ENCODE measurements at places on chromosomes 11 and 22.

- DNase-seq = no peak
Observed at GRCh38 chr22:45521178-45521577, 18.5 kb downstream of the FBLN1 start.

DNA sequence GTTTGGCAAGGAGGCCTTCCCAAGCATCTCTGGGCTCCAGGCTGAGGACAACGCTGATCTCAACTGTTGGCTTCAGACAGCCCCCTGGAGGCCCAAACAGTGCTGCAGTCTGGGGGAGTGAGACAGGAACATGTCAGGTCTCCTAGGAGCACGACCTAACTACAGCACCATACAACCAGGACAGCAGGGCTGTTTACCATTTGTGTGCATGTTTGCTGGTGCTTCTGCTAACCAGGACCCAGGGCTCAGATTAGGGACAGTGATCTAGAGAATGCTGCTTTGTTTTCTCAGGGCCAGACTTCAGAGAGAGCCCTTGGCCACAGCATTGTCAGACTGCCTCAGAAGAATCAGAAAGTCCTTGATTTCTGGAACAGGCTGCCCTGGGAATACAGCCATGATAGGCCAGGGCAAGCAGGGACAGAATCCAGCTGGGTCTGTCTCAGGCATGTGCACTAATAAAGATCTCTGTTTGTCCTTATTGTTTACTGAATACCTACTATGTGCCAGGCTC lies 126.5 kb downstream of the VPREB1 start:
- no peak for DNase-seq

DNA sequence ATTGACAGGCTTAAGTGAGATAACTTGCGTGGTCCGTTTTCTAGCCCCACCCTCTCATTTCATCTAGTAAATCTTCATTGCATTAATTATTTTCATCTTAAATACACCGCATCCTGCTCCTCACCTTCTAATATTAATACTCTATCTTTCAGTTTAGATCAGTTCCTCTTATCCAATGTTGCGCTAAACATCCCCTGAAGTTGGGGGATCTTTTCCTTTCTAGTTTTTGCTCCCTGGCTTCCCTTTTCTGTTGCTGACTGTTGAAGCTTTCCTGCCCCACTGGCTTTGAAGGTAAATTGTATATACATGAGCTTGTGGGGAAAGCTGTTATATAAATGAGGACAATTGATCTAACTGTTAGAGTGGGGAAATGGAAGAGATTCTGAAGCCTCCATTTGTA lies 7.2 kb downstream of the CAT start:
- DNase-seq = no peak

DNA sequence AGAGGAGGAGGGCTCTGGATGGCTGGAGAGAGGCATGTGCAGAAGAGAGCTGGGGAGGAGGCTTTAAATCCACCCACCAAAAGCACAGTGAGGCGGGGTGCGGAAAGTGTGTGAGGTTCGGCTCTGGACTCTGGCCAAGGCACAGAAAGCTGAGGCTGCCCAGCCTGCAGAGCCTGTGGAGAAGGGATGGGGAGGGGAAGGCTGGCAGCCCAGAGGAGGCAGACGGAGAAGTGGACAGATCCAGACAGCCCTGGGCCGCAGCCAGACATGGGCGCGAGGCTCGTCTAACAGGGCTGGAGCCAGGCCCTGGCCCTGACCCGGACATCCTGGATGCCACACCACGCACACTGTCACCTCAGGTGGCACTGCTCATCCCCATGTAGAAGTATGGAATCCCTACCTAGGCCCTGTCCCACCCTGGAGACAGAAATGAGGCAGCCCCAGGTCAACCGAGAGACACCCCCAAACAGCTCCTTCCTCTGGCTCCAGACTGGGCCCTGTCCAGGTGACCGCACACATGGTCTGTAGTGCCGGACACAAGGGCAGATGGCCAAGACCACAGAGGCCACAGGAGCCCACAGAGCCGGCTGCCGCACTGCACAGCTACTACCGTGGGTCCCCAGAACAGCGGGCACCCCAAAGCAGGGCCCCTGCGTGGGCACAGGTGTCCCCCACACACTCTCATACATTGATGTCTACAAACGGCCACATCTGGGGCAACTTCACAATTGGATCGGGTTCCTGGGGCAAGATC lies 16.6 kb upstream of the MOB2 start:
- no peak for DNase-seq

DNA sequence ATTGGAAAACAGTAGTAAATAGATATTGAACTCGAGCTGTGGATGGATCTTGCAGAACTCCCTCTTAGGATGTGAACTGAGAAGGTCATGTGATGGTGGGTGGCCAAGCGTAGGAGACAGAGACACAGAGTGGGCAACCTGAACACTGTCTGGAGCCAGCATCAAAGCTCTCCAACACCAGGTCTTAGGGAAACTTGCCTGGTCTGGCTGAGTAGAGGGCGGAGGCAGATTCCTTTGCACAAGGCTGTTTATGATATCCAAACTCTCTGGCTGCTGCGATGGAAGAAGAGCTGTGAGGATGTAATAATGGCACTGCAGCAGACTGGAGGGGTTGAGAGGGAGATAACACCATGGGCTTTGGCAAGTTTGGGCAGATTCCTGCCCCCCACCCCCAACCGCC lies 10.1 kb downstream of the NAV2 start:
- no peak for DNase-seq

DNA sequence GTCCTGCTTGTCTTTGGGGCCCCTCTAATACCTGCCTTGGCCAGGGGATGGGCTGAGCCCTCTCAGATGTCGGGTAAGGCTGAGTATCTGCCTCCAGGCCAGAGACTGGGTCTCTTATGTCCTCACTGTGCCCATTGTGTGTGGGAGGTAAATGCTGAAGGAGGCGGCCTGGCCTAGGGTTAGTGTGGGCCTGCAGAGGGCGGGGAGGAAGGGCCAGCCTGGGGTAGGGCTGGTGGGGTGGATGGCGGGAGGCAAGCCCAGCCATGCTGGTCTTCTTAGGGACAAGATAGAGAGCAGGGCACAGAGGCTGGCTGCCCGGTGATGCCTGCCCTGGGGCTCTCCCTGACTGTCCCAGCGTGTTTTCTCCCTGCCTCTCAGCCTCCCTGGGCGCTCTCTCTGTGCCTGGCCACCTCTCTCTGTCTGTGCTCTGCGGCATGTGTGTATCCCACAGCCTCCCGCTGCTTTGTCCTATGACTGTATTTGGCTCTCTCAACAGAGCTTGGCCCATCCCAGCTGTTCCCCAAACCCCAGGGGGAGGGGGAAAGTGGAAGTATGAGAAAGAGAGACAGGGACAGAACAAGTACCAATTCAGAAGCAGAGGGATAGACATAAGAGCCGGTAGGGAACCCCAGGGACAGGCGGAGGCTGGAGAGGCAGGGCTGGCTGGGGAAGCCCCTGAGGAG lies 57.0 kb downstream of the PDE2A start:
- no peak for DNase-seq

DNA sequence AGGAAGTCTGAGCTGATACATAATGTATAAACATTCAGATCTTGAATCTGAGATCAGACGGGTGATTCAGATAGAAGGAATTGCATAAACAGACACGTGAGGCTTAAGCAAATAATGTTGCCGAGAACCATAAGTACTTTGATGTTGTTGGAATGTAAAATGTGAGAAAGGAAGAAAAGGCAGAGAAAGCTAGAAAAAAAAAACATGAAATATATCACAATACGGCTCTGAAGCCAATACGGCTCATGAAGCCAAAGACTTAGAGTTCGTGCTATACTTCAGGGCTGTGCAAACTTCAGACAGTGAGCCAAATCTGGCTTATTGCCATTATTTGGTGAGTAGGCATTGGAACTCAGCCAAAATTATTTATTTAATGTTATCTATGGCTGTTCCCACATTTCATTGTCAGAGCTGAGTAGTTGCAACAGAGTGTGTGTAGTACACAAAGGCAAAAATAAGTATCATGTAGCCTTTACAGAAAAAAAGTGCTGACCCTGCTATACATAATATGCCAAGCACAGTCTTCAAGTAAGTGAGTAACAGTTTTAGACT lies 673.3 kb downstream of the CNTN5 start:
- DNase-seq = no peak

DNA sequence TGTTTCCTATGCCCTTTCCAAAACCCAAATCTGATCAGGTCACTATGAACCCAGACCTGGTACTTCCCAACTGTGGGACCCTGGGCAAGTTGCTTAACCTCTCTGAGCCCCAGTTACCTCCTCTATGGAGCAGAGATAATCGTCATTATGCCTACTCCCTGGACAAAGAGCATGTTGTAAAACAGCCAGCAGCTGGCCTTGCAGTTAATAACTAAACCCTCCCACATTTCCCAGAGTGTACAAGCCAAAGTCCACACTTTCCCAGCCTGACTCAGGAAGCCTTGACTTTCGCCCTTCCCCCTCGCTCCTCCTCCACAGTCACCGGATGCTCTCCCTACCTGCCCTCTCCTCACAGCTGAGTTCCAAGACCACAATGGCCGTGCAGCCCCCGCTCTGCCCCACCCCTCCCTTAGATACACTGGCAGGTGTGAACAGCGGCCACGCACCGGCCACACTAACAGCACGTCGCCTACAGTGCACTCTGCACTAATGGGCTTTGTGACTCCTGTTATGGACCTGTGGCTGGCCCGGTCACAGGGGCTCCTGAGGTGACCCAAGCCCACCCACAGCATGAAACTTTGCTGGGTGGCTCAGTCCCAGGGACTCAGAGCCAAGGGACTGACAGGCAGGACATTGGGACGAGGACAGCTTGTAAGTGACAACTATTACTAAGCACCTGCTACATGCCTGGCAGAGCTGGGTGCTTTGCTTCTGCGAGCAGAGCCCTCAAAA lies 15.6 kb upstream of the MFNG start:
- peak; percentile 80 for DNase-seq

- DNase-seq = no peak
Observed at GRCh38 chr11:74957937-74958629, 9.0 kb downstream of the SPCS2 start.

- peak; percentile 62 for DNase-seq
Observed at GRCh38 chr11:44256673-44257291, 53.2 kb downstream of the ALX4 start.

DNA sequence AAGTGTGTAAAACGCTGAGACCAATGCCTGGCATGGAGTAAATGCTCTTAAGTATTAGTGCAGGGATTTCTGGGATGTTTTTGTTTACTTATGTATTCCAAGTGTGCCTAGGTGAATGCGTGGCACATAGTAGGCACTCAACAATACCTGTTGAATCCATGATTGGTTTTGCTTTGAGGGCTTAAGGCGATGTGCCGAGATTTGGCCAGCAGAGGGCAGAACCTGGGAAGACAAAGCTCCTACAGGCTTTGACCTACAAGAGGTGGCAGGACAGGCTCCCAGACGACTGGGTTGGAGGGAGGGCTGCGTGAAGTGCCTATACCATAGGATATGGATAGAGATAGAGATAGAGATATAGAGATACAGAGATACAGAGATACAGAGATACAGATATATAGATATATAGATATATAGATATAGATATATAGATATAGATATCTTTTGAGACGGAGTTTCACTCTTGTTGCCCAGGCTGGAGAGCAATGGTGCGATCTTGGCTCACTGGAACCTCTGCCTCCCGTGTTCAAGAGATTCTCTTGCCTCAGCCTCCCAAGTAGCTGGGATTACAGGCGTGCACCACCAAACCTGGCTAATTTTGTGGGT lies 13.9 kb downstream of the KCNE3 start:
- peak; percentile 81 for DNase-seq

DNA sequence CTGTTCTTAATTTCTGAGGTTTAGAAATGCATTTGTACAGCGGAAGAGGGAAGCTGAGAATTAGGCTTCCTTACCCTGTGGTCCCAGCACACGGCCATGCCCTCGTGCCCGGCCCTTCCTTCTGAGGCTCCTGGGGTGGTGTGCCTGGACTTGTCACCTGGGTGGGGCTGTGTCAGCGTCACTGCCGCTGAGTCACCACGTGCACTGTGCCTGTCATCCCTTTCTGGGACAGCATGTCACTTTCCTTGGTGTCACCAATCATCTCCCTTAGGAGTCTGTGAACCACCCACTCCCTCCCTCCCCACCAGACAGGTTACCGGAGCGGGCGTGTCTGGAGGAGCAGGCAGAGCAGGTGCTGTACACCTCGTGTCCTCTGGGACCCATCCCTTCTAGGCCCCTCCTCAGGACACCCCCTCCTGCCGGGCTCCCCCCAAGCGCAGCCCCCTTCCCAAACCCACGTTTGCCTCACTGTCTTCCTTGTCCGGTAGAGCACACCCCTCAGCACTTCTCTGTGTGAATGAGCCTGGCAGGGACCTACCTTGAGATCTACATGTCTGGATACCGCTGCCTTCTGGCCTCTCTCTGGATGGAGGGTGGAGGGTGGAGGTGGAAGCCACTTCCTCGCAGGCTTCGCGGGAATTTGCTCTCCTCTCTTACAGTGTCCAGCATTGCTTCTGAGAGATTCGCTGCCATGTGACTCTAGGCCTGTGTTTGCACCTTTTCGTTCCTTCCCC lies 367.6 kb downstream of the TBC1D22A start:
- DNase-seq = no peak

- no peak for DNase-seq
Observed at GRCh38 chr11:71548716-71549151, 514 bp downstream of the KRTAP5-9 start.
